Cardiac fibroblast (primary cell): ENCODE measurements at places on chromosomes 5 and 9.

DNA sequence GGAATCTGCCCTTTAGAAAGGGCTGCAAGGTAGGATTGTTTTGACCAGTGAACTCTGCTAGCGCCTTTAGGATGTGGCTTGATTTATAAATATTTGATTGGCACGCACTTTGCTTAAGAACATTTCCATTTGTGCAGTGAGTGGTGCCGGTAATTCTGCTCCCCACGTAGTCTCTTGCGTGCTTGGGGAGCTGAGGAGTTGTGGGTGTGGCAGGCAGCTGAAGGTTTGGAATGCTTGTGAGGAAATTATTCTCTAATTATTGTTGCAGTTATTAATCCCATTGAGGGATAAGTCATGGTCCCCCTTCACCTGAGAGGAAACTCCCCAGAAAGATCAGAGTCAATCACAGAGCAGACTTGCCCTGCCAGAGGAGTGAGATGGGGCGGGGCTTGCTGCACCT is 76.7 kb downstream of the FGF1 start:
- no peak for DNase-seq

DNA sequence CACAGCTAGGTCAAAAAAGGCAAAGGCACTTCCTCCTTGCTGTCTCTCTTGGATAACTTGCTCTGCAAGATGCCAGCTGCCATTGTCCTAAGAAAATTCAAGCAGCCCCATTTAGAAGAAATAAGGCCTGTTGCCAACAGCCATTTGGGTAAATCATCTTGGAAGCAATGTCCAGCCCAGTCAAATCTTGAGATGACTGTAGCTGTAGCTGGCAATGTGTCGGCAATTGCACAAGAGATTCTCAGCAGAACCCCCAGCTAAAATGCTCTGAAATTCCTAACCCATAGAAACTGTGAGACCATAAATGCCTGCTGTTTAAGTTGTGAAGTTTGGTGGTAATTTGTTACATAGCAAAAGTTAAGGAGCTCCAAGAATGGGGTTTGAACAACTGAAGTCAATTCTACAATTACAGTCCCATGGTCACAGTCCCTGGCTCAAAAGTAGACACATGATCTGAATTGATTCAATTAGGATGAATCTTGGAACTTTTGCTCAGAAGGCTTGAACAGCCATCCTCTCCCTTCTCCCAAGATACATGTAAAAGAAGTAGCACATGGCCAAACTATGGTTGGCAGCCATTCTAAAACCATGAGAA is 151.1 kb downstream of the MPDZ start:
- peak; percentile 70 for DNase-seq

GRCh38 chr5:132057498-132058255 is 2.8 kb upstream of the IL3 start:
- DNase-seq: no peak

- DNase-seq: no peak
Observed at GRCh38 chr5:81020478-81021167, 60.5 kb downstream of the RASGRF2 start.

GRCh38 chr5:111929261-111929660 is 172.3 kb upstream of the NREP start:
- DNase-seq: no peak

DNA sequence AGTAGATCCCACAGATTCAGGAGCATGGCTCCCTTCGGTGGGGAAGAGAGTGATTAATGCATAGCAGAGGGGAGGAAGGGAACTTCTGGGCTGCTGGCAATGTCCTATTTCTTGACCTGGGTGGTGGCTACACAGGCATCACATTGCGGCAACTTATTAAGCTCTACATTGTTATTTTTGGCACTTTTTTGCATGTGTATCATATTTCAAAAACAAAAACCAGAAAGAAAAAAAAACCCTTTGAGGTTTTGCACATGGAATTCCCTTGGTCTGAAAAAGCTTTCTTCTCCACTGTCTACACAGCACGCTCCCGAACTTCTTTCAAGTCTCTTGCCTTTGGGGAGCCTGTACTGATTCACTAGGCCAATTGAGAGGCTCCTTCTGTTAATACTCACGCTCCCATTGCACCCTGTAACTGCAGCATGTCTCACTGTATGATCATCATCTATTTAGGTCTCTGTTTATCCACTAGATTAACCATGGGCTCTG is 25.1 kb downstream of the CEMIP2 start:
- peak; percentile 87 for DNase-seq

GRCh38 chr5:117286813-117287212 is 712.2 kb upstream of the SEMA6A start:
- DNase-seq: no peak

GRCh38 chr5:143130613-143131305 is 272.7 kb downstream of the NR3C1 start:
- DNase-seq: no peak
